ENCODE measurements at places on chromosomes 2 and 18.

DNA sequence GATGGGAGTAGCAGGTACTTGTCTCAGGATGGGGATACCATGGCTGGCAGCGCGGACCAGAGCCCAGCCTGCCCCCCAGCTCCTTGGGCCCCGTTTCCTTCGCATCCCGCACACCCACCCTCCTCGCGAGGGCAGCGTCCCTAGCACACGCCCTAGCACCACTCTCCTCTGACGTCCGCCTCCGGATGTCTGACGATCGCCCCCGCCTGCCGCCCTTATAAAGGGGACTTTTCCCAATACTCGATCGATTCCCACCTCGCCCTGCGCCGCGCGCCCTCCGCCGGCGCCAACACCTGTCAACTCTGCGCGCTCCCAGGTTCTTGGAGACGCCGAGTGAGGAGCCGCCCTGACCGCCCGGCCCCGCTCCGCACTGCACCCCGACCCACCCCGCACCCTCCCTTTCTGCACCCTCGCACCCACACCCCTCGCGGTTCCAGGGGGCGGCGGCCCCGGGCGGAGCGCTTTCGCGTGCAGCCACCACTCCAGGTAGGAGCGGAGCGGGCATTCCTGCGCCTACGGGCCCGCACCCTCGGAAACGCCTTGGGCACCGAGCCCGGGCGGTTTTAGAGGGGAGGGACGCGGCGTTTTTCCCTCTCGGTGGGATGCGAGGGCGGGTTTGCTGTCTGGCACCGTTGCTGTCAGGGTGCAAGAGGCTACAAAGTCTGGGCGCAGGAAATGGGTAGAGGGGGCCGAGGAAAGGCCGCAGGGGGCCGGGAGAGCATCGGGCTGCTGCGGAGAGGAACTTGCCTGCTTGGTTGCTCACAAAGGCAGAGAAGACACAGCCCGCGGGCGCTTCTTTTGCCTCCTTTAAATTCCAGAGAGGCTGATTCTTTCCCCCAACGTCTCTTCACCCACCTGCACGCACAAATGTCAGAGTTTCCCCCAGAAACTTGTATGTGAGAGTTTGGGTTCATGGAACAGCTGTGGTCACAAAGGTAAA is at the start of gene SLC5A7:
SLC5A7 (plus strand) TSS at position 247 of the 940 bp plus-strand sequence. CDS start 1,632 bp downstream, outside the sequence.
- DNase-seq: no peak

GRCh38 chr2:241279413-241279812 is 36.1 kb downstream of the HDLBP start:
- no peak for DNase-seq

GRCh38 chr2:235752846-235753245 is 259.0 kb downstream of the AGAP1 start:
- DNase-seq: no peak

DNA sequence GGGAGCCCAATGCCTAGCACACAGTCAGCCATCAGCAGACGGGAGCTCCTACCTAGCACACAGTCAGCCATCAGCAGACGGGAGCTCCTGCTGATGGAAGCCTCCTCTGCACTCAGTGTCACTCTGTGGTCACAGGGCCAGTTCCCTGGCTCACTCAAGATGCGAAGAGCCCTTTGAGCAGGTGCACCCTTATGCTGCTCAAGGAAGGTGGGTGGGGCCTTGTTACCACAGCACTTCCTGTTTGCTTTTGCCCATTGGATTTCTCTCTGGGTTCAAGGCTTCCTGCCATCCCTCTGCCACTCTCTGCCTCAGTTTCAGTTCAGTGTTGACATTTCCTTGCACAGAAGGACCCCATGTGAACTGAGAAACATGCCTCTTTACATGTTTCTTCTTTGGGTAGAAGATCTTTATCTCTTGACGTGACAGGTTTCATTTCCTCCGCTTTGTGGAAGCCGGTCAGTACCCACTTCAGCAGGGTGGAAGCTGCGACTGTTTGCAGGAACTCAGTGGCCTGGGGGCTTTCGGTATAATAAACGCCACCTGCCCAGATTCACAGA is 11.6 kb downstream of the TRIB2 start:
- no peak for DNase-seq

GRCh38 chr2:196259507-196260481 is 88.4 kb upstream of the STK17B start:
- no peak for DNase-seq

DNA sequence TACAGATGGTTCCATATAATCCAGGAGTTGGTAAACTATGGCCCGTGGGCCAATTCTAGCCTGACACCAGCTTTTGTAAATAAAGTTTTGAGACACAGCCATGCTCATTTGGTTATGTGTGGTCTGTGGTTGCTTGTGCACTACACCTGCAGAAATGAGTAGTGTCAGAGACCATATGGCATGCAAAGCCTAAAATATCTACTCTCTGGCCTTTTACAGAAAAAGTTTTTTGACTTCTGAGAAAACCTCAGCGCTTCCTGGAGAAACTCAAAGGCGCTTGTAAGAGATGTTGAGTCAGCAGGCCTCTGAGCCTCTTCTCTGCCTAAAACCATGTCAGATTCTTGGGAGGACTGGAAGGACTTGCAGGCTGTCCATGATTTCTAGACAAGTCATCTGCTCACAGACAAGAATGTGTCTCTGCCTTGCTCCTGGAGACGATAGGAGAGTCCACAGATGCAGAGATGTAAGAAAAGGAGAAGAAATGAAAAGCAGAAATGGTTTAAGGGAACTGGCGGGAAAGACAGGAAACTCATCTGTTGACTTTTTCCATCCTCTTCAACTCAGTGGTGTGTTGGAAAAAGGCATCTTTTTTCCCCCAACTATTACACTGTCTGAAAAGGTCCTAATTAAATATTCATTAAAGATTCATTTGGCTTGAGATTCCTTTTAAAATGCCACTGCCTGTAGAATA is 5.2 kb downstream of the TTC39C start:
- DNase-seq: no peak

GRCh38 chr2:176979981-176980710 is 232.4 kb upstream of the HNRNPA3 start:
- no peak for DNase-seq

DNA sequence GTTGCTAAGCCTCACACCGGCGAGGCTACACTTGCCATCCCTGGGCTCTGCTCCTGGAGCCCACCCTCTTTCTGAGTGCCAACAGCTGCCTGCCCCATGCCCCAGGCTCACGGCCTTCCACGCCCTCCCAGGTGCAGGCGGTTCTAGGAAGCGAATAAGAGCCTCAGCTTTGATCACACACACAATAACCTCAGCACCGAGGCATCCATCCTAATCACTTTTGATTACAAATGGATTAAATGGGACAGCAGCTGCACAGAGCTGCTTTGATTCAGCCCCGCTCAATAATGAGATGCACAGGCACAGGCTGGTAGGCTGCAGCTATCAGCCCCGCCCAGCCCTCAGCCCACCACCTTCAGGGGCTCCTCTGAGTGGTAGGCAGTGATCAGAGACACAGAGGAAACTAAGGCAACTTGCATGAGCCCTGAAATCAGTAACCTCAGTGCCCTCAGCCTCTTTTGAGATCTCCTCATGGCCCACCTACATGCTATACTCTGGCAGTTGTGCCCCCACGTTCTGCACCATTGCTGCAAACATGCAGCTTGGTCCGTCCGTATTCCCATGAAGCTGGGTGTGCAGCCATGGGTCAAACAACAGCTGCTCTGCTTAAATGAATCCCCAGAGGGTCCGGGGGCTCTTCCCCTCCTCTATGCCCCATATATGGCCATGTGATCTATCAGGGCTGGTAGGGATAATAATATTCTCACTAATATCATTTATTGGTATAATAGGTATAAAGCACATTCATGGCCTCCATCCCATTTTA is 171.4 kb downstream of the SETBP1 start:
- DNase-seq: no peak

DNA sequence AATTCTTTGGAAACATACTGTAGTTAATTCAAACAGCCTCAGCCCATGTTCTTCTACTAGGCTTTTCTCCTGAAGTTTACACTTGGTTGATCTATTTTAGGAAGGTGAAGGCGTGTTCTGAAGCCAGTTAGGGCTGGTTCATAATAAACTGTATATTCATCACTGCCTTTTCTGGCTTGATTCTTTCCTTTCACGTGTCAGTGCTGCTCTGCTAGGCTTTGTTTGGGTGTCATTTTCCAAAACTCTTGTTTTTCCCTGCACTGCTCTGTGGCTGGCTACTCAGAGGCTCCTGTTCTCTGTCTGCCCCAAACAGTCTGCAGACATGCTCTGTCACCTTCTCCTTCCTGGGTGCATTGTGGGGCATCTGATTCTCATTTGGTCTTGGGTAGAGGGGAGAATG is 136.1 kb downstream of the PARD3B start:
- no peak for DNase-seq

GRCh38 chr18:3193331-3193730 is 26.4 kb downstream of the MYOM1 start:
- no peak for DNase-seq

- no peak for DNase-seq
Observed at GRCh38 chr2:74347742-74348141, 4.5 kb upstream of the SLC4A5 start.

- DNase-seq: no peak
Observed at GRCh38 chr2:213079756-213080155, 71.7 kb downstream of the IKZF2 start.

GRCh38 chr18:23143016-23143814 is 7.9 kb downstream of the CABLES1 start:
- DNase-seq: no peak

DNA sequence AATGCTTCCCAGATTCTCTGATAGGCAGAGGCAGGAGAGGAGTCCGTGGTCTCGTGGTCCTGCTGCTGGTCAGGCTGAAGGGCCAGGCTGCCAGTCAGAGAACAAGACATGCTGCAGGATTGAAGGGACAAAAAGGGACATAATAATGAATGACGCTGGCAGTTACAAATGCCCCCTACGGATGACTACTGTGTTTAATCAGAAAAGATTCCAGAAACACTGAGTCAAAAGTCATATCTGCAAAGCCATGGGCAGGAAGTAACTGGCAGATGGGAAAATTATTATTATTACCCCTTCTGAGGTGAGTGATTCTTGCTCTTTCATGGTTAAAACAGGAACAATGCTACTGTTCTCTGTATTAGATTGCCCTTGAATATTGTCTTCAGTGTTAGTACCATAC is 19.0 kb downstream of the LCT start:
- no peak for DNase-seq

DNA sequence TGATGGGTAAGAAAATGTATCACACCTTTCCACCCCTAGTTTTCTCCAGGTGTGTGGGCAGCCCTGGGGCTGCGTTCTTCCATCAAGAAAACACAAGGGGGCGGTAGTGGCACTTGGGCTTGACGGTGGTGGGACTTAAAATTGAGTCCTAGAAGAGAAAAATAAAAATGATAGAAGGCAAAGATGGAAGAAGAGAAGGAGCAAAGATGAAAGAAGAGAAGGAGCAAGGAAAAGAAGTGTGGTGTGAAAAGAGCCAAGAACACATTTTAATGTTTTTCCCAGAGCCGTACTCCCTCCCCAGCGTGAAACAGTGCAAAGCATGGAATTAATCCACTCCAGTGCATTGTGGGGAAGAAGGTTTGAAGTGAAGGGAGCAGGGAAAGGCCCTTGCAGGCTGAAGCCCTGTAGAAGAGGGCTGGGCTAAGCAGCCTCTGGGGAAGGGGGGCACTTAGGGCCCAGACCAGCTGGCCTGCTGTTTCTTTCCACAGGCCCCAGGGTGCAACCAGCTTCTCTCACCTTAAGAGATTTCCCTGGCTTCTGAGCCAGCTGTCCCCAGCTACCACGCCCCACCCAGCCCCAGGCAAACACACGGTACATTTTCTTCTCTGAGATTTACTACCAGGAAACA is 256.8 kb downstream of the RNF152 start:
- DNase-seq: no peak

DNA sequence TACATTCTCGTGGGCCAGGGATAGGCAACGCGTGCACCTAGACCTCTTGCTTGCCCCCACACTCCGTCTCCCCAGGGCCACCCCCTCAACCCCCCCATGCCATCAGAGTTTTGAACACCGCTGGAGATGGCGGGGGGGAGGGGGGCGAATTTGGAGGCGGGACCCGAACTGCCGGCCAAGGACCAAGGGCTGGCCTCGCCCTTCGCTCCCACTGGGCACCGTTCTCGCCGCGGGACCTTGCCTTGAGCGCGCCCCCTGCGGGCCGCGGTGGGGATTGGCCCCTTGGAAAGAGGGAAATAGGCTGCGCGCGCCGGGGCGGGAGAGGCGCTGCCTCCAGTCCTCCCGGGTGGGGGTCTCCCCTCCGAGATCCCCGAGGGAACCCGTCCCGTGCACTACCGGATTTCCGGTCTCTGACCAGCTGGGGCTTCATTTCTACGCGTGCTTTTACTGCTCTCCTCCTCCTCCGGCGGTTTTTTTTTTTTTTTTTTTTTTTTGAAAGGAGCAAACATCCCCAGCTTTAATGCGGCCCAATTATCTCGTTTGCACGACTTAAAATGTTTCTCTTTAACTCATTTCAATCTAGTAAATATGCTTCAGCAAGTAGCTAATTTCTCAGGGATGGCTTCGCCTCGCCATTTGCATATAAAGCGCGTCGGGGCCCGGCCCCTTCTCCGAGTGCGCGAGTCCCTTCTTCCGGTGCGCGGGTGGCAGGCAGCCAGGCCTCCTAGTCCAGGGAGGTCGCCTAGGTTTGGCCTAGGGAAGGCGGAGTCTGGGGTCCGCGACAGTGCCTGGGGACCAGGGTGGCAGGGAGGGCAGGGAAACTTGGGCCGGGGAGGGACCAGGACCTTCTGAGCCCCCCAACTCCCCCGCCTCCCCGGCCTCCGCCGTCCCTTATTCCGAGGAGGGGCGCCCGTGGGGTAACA is 10.0 kb upstream of the GBX2 start:
- no peak for DNase-seq

DNA sequence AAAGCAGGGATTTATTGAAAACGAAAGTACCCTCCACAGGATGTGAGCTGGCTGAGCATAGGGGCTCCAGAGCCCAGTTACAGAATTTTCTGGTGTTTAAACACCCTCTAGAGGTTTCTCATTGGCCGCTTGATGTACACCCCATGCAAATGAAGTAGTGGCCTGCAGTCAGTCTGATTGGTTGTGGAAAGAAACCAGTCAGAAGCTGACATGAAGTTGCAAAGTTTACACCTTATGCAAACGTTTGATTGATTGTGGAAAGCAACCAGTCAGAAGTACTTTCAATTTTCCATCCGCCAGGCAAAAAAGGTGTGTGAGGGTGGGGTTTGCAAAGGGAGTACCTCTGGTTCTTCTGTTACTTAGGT is 62.3 kb downstream of the VWA3B start:
- DNase-seq: no peak

DNA sequence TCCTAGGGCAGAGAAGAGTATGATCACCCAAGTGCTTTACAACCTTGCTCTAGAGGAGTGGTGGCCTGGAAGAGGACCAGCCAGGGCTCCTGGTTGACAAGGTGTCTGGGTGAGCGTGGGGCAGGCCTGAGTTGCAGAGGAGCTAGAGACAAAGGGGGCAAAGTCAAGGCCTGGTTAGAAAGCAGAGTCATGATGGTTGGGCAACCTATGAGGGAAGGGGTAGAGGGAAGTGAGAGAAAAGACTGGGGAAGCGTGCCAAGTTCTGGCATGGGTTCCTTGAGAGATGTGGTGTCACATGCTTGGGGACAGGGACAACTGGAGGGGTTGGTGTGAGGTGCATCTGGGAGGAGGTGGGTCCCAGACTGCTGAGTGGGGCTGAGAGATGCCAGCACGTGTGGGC is 13.5 kb downstream of the ZFP36L2 start:
- DNase-seq: peak; percentile 50

DNA sequence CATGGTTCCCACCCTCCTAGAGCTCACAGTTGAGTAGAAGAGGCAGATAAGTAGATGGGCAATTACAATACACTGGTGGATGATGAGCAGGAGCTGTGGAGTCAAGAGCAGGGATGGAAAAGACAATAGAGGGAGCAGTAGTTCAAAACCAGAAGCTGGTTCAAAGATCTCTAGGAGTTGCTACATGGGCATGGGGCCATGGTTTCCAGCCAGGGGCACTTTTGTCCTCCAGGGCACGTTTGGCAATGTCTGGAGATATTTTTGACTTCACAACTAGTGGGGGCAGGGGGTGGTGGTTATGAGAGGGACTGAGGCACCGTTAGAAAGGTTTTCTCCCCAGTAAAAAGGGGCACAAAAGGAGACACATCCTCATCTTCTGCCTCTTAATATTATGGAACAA is 236.0 kb downstream of the DYSF start:
- DNase-seq: no peak
